ENCODE measurements at places on chromosomes 7 and 10.

DNA sequence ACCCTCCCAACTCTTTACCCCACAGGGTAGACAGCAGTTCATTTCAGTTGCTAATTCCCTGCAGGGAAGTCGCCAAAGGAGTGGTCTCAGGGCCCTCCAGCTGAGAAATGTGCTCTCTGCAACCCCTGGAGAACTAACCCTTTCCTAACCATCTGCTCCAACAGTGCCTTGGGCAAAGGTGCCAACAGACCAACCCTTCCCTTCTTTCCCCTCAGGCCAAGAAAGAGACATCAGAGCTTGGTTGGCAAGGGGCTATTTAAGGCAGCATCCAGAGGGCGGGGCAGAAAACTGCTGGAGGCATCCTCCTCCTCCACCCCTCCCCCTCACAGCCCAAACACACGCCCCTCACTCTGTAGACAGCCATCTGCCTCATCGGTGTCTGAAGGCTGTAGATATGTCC is 1.7 kb downstream of the SORBS1 start:
- DNase-seq: no peak

DNA sequence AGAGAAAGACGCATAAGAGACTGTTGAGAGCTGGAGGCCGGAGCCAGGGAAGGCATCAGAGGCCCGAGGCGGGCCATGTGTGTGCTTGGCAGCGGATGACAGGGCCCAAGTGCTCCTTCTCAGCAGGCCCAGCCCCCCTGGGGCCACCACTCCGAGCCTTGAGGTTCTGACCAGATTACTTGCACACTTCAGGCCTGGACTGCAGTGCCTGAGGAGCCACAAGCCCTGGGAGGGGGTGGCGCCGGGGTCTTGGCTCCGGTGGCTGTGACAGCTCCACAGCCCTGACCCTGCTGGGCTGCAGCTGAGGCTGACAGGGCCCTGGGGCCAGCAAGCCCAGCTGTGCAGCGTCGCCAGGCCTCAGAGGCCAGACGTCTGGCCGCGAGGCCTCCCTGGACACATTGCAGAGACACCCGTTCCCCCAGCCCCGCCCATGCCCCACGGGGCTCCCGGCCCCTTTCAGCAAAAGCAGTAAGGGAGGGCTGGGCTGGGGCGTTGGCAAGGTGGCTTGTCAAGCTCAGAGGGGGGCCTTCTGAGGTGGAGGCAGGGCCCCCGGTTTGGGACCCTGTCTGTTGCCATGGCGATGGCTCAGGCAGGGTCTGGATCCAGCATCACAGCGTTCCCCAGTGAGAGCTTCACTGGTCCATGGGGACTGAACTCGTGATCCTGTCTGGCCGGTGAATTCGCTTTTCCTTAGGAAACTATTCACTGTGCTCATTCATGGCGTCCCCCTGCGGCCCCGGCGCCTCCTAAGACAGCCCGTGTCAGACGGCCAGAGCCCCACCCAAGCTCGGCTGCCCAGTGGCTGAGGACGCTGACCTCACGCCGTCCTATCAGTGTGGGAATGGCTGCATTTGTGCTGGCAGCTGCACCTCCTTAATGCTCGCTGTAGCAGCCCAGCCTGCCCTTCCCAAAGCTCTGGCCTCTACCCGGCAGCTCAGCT is 5.7 kb downstream of the ELN start:
- no peak for DNase-seq

DNA sequence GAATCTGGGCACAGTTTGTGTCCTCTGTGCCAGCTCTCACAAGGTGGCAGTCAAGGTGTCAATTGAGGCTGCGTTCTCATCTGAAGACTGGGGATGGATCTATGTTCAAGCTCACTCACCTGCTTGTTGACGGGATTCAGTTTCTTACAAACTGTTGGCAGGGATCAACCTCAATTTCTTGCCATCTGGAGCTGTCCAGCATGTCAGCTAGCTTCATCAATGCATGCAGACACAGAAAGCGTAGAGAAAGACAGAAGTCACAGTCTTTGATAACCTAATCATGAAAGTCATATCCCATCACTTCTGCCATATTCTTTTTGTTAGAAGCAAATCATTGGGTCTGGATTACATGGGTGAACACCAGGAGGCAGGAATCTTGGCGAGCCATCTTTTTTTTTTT is 32.0 kb upstream of the WAPL start:
- no peak for DNase-seq

GRCh38 chr7:52077571-52077970 is 761.0 kb upstream of the COBL start:
- DNase-seq: no peak

DNA sequence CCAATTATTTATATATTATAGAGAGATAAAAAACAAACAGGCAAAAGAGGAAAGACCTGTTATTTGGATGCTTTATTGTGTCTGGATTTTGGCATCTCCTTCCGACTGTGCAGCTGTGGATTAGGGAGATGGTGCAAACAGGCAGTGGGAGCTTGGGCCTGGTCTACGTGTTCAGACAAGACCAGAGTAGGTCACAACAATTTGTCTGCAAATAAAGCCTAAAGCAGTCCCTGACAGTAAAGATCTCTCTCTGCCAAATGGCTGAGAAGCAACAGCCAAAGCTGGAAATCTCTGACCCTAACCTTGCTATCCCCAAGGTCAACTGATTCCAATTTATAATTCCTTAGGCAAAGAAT is 82.0 kb downstream of the ABLIM1 start:
- DNase-seq: no peak

- no peak for DNase-seq
These were observed 1079.9 kb downstream of the CNTNAP2 start for GRCh38 chr7:147196481-147196880.

DNA sequence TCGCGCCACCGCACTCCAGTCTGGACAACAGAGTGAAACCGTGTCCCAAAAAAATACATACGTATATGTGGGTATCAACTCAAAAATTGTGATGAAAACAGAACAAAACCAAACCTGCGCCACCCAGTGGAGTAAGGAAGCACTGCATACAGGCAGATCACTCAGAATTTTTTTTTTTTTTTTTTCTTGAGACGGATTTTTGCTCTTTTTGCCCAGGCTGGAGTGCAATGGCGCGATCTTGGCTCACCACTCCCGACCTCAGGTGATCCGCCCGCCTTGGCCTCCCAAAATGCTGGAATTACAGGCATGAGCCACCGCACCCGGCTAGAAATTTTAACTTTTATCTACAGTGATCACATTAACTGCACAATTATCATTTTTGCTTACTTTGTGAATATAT is 9.1 kb upstream of the TMEM236 start:
- no peak for DNase-seq

DNA sequence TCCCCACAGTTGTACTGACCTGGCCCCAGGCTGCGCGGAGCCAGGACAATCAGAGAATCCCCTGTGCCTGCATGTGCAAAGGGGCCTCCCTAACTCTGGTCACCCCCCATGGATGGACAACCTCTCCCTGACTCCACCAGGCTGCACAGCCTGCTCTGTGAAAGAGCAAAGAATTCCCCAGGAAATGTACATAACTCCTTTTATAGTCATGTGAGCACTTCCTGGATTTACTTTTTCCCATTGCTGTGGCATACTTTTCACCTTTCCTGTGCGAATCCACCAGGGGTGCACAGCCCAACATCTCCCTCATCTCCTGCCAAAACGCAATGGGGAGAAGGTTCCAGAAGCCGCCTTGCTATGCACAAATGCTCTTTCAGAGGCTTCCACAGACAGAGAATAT is 27.9 kb downstream of the FGFR2 start:
- no peak for DNase-seq

GRCh38 chr10:77836299-77836820 is 90.2 kb downstream of the DLG5 start:
- peak; percentile 88 for DNase-seq

- DNase-seq: peak; percentile 41
These were observed 372.1 kb downstream of the DNAJB6 start for GRCh38 chr7:157708919-157709295.

DNA sequence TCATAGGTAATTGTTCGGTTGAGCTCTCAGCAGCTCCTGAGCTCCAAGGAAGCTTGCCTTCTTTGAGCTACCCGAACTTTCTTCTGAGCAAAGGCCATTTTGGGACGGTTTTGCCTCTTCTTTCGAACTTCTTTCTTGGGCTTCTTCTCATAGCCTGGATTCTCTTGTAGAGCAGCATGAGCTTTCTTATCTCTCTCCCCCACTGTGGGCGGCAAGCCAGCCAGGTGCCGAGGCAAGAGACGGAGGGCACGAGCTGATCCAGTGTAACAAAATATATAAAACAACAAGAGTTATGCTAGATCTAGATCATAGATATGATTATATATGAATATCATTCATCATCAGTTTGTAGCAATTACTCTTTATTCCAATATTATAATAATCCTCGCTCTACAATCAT is 16.5 kb upstream of the KNDC1 start:
- peak; percentile 60 for DNase-seq

DNA sequence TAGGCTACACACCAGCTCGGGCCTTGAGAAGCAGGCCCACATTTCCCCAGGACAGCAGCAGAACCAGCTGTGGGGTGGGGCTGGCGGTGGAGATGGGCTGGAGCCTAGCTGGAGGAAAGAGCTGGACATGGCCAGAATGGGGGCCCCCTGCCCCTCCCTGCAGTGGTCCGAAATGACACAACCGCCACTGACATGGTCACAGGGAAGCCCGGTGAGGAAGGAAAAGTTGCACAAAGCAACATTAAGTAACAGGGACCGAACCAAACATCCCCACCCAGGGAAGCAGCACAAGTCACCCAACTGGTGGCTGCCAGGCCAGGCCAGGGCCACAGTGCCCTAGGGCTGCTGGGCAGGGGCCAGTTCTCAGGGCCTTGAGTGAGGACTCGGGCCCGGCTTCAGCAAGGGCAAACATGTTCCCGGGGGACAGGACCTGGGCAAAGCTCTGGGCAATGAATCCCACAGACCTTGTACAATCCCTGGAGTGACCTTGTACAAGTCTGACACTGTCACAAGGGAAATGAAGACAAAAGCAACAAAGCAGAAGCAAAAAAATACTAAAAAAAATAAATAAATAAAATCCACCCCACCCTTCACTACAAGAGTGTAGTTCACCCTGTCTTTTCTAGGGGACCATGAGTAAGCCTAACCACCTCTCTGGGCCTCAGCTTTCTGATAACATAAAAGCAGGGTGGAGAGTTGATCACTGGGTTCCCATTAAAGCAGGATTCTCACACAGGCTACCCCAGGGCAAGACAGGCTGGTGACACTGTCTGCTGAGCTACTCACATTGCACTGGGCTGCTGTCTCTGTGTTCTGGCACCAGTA is 33.0 kb downstream of the PSAP start:
- DNase-seq: peak; percentile 89

DNA sequence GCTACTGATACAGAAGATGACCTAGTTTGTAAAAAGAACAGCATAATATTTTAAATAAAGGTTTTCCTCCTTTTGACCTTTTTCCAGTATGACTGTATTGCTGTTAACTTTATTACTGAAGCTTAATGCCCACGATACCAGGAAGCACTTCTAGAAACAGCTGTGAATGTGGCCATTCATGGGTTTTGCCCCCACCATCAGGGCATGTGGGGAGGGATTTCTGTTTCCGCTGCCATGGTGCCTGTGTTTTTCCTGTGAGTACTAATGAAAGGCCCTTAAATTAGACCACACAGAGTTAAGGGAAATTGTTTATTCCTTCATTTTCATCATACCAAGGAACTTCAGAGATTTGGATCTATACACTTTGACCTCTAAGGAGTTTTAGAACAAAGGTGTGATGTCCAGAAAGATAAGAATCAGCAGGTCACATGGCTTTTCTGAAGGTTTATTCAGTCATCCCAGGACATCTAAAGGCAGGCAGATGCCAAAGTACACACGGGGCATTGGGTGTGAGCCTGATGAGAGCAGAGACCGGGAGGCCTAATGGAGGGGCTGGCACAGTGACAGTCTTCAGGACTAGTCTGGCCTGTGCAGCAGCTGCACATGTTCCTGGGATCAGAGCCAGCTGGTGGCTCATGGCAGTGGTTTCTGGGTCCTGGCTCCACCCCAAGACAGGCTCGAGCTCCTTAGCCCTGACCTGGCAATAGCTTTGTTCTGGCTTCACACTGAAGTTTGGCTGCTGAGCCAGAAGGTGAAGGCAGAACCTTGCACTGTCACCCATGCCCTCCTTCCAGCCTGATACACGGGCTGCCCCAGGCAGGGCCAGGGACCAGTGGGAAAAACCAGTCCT is 190.9 kb downstream of the REEP3 start:
- DNase-seq: peak; percentile 94

DNA sequence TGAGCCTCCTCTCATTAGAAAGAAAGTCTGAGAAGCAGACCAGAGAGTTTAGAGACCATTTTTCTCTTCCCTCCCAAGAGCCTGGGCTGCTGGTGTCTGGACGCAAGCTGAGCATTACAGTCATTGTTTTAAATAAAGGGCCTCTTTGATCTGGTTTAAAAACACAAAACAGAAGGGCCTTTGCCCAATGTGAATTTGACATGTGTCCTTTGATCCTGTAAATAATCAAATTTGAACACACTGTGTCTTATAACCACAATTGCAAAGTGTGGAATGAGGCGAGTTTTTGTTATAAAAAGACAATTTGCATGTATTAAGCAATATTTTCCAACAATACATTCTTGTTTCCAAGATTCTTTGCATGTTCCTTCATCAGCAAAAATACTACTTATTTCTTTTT is 158.5 kb downstream of the C7orf25 start:
- DNase-seq: no peak

DNA sequence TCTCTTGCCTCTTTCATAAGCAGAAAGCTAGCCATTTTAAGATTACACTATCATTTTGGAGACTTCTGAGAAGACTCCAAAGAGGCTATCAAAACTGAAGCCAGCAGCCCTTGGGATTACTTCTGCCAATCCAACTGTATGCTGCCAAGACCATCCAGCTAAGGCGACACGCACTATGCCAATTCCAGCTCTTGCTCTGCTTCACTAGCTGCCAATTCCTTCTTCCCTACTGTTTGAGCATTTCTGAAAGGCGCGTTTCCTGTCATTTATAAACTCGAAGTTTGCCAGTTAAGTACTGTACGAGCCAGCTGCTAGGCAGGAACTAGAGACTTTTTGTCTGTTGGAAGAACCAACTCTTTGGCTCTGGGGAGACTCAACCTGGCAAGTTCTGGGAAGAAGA is 36.5 kb downstream of the MALSU1 start:
- DNase-seq: no peak

- no peak for DNase-seq
These were observed 3.0 kb downstream of the PDK4 start for GRCh38 chr7:95593343-95593742.

DNA sequence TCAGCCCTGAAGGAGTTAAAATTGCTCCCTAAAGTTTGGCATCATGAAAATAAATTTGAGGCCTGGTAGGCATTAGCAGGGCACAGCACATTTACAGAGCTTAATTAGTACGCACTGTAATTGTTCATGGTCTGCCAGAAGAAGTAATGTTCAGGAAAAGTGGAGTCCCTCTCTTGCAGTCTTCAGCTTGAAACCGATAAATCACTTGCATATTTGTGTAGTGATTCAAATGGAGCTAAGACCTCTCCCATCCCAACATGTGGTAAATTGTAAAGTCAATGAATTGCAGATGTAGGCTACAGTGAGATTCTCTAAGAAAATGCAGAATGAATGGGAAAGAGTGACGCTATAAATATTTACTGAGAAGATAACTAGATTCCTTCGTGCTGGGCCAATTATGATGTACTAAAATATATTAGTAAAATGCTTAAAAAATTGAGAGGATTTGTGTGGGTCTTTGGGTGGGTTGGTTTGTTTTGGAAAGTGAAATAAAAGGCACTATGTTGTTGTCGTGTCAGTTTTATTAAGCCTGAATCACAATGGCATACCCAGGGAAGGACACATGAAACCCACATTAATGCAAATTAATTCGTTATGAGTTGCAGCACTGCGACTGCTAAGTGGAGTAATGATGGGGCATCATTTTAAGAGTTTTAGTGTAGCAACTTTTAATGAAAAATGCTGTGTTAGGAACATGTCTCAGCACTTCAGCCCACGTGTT is 8.4 kb downstream of the TCF7L2 start:
- no peak for DNase-seq
